HAP-1 (cell line): ENCODE measurements at places on chromosomes 7 and 10.

DNA sequence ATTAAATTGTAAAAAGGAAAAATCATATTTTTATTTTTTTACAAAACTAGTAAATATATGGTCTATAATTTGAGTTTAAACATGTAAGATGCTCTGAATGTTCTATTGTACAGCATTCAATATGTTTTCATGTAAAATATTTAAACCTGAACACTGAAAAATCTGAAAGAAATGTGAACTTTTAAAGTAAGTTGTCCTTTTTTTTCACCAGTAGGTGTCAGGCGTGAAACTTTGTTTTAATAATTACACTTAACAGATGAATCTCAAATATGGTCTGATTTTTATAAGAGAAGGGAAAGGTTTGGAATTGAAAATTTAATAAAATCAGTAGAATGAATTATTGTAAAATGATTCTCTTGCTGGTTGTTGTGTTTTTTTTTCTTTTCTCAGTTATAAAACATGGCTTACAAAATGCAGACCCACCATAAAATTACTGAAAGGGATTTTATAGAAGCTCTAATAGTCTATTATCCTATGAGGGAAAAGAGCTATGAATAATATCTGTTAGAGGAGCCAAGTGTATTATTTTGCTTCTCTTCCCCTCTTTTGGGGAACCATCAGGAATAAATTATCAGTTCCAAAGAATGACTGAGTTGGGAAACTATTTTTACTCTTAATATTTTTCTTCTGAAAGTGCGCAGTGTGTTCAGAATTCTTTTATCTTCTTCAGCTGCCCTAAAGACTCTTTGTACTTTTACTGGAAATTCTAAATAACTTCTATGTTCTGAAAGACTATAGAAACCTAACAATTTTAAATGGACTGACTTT is 217.7 kb upstream of the FZD1 start:
- peak; percentile 8 for DNase-seq

GRCh38 chr10:15784662-15785300 is 65.1 kb upstream of the ITGA8 start:
- no peak for DNase-seq

- peak; percentile 24 for DNase-seq
These were observed 27.4 kb upstream of the GDI2 start for GRCh38 chr10:5840314-5841307.

DNA sequence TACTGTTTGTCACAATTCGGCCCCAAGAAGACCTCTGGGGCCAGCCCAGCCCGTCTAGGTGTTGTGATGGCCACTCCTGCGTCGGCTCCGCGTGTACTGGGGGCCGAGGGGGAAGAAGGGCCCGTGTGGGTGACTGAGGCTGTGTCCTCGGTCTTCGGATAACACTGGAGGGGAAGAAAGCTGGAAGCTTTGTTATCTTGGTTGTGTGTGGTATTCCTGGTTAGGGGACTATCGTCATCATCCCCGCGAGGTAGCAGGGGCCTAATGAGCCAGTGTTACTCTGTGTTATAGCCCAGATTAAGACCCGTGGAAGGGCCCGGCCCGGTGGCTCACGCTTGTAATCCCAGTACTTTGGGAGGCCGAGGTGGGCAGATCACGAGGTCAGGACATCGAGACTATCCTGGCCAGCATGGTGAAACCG is 854 bp downstream of the MTG1 start:
- DNase-seq: no peak

DNA sequence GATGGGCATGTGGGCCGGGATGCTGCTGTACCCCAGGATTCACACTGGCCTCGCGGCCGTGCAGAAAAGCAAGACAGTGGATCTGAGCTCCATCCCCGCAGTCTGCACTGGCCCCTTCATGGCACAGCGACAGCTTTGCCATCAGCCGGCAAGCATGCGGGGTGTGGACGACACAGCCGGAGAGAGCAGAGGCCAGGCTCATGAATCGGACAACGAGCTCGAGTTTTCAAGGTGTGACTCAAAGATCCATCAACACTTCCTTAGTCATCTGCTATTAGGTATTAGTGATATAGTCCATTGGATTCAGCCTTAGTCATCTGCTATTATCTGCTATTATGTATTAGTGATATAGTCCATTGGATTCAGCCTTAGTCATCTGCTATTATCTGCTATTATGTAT is 254.7 kb downstream of the KLF6 start:
- no peak for DNase-seq

DNA sequence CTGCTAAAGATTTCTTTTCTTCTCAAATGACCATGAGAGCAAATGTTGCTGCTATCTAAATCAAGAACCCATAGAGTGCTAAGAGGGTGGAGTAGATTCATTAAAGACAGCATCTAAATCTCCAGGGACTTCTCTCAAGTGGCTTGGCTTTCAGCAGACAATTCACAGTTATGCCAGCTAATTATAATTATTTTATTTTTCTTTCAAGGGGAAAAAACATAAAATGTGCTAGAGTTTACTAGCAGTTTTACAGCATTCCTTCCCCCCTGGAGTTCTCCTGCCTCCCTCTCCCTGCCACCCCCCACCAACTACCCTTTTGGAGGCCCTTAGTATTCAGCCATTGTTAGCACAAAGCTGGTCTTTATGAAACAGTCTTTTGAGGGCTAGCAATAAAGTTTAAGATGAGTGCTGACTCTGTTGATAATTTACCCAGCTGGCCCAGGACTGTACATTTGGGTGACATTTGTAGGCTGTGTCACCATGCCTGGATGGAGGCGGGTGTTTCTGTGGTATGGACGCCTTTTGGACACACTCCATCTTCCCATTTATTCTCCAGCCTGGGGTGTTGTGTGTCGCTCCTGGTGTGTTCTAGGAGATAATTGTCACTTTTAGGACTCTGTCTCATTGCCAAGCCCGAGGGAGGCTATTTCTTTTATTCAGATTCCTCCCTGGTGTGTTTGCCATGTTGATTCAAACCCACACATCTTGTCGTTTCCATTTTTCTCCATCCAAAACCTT is 160.2 kb downstream of the CREB5 start:
- peak; percentile 17 for DNase-seq

DNA sequence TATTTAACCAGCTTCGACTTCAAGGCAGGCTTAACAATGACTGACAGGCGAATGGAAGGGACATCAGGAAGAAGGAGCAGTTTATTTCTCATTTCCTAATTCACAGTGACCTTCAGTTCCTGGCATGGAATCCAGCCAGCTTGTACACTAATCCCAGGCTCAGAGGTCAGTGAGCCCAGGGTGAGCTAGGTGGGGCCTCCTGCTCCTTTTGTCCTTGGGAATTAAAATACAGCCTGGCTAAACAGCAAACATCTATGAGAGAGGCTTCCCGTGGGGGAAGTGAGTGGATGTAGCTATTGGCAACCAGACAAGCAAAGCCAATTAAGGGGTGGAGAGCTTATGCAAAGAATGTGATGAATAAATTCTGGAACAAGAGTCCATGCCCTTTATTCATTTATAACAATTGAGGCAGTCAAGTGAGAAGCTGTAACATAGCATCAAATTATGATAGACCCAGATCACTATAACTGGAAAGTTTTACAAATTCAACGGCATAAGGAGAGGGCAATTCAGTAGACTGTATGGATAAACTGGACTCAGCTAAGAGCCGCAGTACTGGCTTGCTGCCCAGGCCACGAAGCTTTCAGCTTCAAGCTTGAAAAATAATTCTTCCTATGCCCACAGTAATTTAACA is 57.1 kb downstream of the STK17A start:
- DNase-seq: peak; percentile 89

GRCh38 chr7:11524476-11525397 is 307.3 kb downstream of the THSD7A start:
- DNase-seq: no peak

- no peak for DNase-seq
These were observed 91.4 kb upstream of the KLF6 start for GRCh38 chr10:3876350-3876962.

GRCh38 chr7:105438254-105438653 is 49.5 kb upstream of the SRPK2 start:
- no peak for DNase-seq

- no peak for DNase-seq
These were observed 737.1 kb upstream of the ZWINT start for GRCh38 chr10:57098146-57098545.

- peak; percentile 67 for DNase-seq
These were observed 118.6 kb downstream of the SH3PXD2A start for GRCh38 chr10:103736763-103737162.

GRCh38 chr7:7651479-7651878 is 10.9 kb downstream of the UMAD1 start:
- no peak for DNase-seq

DNA sequence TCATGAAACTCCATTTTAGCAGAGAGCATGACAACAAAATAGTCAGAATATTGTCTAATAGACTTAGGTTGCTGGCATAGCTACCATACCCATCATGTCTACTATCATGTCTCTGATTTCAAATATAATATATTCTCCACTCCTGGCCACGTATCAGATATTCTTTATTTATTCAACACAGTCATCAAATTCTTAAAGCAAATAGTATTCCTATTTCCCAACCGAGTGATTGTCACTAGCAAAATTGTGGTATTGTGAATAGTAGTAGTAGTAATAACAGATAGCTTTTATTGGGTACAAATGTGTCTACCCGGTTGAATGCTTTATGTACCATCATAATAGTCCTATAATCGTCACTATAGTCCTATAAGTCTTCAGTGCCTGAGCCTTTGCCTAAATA is 918.6 kb downstream of the KCNMA1 start:
- DNase-seq: no peak

- DNase-seq: no peak
These were observed 45.7 kb upstream of the RASGEF1A start for GRCh38 chr10:43312612-43313011.

- DNase-seq: no peak
These were observed 67.2 kb downstream of the ADD3 start for GRCh38 chr10:110074758-110075671.

DNA sequence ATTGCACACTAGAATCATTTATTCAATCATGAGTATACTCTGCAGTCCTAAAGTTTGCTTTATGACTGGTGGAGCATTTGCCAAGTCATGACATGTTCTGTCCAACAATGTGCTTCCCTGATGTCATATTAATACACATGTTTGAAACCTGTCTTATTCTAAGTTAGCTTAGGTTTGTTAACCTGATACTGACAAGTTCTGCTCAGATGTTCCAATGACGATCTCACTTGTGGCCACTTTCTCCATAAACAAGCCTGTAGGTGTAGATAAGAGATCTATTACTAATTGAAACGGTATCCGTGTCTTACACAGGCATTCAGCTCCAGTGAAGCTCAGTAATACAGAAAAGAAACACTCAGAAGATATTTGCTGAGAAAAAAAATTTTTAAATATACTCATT is 64.9 kb downstream of the GPR37 start:
- no peak for DNase-seq

GRCh38 chr7:79304711-79305110 is 148.8 kb downstream of the MAGI2 start:
- DNase-seq: no peak

GRCh38 chr10:68218786-68219185 is 13.1 kb downstream of the ATOH7 start:
- DNase-seq: no peak

DNA sequence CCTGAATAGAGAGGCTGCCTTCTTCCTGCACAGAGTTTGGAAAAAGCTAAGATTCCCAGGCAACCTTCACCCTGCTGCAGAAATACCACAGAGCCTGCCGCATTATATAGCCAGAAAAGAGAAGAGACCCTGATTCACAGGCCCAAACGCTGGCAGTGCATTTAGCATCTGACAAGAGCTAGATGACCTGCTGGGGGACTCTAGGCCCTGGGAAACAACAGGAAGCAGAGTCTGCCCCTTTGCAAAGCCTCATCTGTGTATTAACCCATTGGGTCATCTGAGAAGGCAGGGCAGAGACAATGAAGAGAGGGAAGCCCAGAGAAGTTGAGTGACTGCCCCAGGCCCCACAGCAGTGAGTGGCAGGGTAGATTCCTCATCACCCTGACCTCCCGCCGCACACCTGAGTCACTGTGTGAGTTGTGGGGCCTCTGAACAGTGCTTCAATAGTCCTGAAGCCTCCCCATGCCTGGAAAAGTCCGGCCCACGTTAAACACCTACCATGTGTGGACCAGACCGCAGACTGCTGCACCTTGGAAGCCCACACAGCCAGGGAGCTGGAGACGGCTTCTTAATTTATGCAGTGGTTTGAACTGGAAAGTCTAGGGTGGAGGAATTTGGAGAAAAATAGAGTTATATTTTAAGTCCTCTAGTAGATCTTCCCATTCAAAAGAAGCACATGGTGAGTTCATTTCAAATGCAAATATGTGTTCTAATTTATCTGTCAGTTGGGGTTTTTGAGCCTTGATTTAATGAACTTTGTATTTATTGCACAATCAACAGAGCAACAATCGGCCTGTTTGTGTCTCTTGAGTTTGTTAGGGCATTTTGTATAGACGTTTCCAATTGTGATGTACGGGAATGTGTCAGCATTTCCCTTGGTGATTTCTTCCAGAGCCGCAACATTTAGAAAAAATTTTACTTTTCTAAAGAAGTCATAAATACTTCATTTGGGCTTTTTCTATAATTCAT is 80.4 kb upstream of the GPR26 start:
- DNase-seq: peak; percentile 37

GRCh38 chr10:3825862-3826351 is 40.9 kb upstream of the KLF6 start:
- no peak for DNase-seq

- no peak for DNase-seq
These were observed 91.7 kb downstream of the CFAP58 start for GRCh38 chr10:104445359-104445758.

GRCh38 chr7:2086229-2086628 is 146.5 kb downstream of the MAD1L1 start:
- no peak for DNase-seq

DNA sequence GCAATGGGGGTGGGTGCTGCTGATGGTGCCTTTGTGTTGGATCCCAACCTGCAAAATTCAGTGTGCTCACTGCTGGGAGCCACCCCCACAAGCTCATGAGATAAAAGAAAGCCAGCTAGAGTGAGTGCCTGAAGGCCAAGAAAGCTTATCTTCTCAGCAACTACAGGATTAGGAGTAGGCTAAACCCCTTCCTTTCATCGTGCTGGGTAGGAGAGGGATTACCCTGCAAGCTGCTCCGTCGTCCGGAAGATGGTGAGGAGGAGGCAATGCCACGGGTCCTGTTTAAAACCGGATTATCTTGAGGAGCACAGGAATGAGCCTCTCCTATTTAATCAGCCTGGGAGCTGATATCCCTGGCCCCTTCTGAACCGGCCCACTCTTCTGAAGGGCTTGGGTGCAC is 258.0 kb downstream of the GALNT17 start:
- DNase-seq: no peak

GRCh38 chr7:145184956-145185355 is 349.1 kb upstream of the TPK1 start:
- DNase-seq: no peak
